Stimulated activated CD4-positive, alpha-beta T cell treated with anti-CD3 and anti-CD28 coated beads, Interleukin-12 subunit alpha, Interleukin-12 subunit beta, amount 100 ng/mL, for 24 hours (primary cell): ENCODE measurements at places on chromosomes 1 and 21.

DNA sequence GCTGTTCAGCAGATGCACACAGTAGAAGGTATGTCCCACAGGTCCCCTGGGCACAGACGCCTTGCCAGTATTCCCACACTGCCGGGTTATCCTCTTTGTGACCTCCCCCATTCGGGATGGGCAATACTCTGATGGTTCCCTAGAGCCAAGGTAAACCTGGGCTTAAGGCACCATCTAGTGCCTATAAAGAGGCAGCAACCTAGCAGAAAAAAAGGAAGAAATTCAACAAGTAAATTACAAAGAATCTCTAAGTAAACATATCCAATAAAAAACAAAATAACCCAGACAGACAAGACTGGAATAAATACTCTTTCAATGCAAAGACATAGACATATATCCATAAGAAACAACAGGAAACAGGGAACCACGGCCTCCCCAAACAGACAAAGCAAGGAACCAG is 39.4 kb downstream of the HSF2BP start:
- DNase-seq: no peak

DNA sequence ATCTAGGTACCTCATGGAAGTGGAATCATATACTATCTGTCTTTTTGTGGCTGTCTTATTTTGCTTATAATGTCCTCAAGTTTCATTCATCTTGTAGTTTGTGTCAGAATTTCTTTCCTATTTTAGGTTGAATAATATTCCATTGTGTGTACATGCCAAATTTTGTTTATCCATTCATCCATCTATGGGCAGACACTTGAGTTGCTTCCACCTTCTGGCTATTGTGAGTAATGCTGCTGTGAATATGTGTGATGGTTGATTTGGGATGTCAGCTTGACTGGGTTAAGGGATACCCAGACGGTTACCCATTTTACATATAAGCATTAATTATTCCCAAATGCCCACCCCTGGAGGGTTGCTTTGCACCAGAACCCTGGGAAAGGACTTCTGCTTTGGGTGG is 477.5 kb downstream of the PTPRU start:
- DNase-seq: no peak

GRCh38 chr1:7298145-7298544 is 473.0 kb upstream of the VAMP3 start:
- no peak for DNase-seq

DNA sequence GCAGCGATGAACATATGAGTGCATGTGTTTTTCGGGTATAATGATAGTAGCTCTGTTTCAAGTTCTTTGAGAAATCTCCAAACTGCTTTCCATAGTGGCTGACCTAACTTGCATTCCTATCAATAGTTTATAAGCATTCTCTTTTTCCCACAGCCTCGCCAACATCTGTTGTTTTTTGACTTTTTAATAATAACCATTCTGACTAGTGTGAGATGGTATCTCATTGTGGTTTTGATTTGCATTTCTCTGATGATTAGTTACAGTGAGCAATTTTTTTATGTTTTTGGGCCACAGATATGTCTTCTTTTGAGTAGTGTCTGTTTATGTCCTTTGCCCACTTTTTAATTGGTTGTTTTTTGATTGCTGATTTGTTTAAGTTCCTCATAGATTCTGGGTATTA is 10.6 kb upstream of the RUNX1 start:
- no peak for DNase-seq

GRCh38 chr1:101137144-101138126 is 99.4 kb upstream of the S1PR1 start:
- DNase-seq: no peak

DNA sequence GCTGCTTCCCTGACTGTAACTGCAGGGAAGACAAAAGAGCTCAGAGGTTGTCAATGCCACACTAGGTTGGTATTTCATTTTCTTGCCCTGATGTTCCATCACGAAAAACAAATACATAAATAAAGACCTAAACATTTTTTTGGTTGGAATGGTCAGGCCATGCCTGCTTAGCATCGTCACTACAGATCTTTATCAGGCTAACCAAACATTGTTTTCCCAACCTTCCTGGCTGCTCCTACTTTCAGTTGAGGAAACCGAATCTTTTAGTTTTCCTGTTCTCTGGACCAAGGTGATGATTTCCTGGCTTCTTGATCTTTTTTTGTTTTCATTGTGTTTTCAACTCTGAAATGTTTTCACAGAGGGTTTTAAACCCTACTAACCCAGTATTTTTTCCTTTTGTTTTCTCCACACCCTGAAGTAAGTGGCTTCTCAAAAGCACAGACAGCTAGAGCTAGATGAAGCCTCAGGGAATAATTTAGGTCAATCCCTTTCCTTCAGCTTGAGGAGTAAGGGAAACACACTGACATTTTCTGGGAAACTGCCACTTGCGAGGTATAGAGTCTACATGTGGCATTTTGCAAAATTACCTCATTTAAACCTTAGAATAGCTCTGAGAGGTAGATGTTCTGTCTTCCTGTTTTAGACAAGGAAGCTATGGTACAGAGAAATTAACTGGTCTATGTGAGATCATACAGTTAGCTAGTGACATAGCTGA is 67.2 kb upstream of the CNN3 start:
- DNase-seq: no peak

DNA sequence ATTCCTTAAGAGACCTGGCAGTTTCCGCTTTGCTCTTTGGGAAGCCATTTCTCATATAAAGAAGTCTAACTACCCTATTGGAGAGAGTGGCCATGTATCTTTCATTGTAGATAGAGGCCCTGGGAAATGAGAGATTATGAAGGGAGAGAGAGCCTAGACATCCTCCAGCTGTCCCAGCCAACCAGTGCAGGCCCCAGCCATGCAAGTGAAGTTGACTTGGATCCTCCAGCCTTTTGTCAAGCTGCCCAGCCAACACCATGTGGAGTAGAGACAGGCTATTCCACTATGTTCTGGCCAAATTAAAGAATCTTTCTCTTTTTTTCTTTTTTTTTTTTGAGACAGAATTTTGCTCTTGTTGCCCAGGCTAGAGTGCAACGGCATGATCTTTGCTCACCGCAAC is 7.1 kb upstream of the ANP32E start:
- DNase-seq: no peak

DNA sequence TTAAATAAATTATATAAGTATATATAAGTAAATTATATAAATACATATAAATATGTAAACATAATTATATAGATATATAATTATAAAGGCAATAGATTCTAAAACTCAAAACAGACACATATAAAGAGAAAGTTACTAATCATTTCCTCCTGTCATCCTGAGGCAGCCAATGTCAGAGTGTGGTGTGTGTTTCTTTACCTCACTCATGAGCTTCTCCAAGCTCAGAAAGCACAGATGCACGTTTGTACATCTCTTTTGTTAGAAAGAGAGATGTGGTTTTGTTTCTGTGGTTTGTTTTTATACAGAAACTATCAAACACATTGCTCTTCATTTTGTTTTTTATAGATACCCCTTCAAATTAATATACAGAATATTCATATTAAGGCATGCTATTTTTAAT is 594.8 kb downstream of the USP25 start:
- DNase-seq: no peak

DNA sequence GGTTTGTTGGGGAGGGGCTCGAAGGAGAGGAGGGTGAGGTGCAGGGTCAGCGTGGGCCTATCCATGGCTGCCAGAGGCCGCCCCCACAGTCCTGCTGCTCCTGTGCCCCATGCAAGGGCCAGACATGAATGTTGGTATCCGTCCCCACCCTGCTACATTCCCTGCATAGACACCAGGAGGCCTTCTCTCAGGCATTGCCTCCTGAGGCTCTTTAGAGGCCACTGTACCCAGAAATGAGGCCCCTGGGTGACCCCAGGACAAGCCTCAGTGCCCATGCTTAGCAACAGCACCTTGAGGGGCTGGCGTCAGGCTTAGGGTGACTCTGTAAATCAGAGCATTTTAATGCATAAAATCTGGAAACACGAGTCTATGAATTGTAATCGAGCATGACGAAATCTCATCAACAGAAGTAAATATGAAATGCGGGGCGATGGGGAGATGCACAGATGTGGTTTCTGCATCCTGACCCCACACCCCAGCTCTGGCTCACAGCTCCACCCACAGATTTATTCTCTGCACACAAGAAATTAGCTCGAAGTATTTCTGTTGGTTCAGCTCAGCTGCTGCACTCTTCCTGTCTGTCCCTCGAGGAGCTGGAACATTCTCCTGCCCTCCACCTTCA is 124.0 kb upstream of the CSF3R start:
- DNase-seq: no peak

- no peak for DNase-seq
Measured at GRCh38 chr1:210684466-210685294, 356.0 kb downstream of the HHAT start.

- DNase-seq: no peak
Measured at GRCh38 chr21:44706026-44706705, 5.2 kb downstream of the TSPEAR start.

GRCh38 chr21:34690041-34690792 is 21.4 kb downstream of the CLIC6 start:
- no peak for DNase-seq

- no peak for DNase-seq
Measured at GRCh38 chr1:17307946-17308345, at the start of gene PADI4. Gene PADI4, plus strand, starts transcription at chr1:17308197. Its CDS starts 26 bp downstream, at chr1:17308223.

DNA sequence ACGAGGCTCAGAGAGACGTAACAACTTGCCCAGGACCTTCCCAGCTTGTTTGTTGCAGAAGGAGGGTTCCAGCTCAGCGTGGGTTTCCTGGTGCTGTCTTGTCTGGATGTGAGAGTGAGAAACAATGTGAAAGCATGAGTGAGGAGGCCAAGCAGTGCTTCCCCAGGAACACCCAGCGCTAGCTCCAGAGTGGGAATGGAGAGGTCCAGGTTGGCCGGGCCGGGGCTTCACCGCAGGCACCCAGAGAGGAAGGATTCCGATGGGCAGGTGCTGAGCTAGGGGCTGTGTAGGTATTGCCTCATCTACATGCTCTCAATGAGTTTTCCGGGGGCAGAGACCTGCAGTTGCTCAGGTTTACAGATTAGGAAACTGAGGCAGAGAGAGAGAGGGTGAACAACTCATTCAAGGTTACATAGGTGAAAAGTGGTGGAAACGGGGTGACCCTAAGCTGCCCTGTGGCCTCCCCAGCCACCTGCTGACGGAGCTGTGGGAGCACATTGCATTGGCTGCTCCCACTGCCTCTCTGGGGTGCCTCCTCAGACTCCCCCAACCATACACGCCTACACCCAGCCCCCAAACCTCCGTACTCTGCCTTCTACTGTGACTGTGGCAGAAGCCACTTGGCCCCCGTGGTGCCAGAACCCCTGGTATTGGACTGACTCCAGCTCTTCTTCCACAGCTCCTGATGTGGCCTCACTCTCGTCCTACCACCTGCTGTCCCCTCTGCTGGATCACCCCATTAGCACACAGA is 51.2 kb downstream of the B3GALT5 start:
- no peak for DNase-seq

DNA sequence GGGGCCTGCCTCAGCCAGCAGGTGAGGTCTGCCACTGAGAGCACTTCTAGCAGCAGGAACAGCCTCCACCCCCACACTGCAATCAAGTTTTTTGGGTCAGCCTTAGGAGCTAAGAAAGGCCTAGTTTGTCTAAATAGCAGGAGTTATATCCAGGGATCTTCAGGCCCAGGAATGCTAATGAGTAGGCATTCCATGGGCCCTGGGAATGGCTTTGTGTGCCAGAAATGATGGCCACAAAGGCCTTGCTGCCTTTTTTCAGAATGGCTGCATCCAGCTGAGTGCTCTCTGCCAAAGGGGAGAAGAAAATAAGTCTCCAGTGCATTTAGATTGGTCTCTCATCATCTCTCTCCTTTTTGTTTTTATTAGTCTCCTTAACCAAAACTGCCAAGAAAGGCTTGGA is 2.8 kb downstream of the MRTO4 start:
- no peak for DNase-seq

DNA sequence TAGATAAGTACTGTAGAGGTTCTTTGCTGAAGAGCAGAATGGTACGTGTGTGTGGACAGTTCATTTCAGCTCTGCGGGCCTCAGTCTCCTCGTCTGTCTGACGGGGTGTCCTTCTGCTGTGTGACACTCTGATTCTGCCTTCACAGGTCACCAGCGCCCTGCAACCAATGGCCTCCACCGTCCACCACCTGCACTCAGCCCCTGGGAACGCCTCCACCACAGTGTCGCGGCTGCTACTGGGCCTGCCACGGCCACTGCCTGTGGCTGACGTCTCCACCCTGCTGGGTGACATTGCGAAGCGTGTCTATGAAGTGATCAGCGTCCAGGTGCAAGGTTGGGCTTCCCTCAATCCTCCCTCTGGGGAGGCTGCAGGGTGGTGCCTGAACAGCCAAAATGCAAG is 17.0 kb downstream of the UMODL1 start:
- DNase-seq: no peak

GRCh38 chr1:165645654-165646366 is 14.8 kb downstream of the MGST3 start:
- no peak for DNase-seq

GRCh38 chr1:111462370-111463028 is 11.3 kb upstream of the C1orf162 start:
- DNase-seq: no peak

GRCh38 chr1:66341446-66342089 is 192.4 kb upstream of the SGIP1 start:
- DNase-seq: no peak

GRCh38 chr1:42784946-42785693 is at the start of gene TMEM269:
Gene TMEM269, plus strand, starts transcription at chr1:42784991. Its CDS starts 4,903 bp downstream, at chr1:42789894.
- peak; percentile 28 for DNase-seq

DNA sequence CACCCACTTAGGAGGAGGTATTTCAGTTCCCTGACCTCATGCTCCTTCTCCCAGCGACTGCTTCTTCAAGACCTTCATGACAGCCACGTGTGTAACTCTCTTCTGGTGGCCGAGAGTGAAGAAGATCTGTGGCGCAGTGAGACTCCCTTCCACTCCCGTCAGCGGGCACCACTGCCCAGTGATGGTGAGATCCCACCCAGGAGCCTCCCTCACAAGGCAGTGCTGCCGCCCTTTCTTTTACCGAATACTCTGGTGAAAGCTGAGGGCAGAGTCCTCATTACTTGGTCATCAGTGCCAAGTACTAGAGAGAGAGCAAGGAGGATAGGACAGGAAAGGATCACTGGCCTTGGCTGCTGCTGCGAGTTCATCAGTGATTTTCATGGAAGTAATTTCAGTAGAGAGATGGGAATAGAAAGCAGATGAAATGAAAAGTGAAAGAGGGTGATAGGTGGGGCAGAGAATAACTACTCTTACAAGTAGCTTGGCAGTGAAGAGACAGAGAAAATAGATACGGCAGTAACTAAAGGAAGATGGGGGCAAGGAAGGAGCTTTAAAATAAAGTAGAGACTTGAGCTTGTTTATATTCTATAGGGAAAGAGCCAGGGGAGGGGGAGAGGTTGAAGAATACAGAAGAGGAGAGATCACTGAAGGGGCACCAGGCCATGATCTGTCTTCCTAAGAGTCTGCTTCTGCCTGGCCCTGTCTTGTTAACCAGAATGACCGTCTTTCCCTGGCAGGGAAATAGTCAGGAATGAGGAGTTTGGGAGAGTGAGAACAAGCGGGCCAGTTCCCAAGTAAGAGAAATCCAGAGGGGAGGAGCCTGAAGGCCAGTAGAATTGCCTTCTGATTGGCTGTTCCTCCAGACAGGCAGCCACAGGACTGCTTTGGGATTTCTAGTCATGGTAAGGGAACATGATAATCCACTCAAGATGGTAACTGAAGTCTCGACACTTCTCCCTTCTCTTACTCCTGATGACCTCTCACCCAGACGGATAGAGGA is 18.3 kb downstream of the HYI start:
- DNase-seq: no peak
